ENCODE measurements at places on chromosomes 5 and 9.

- DNase-seq: peak; percentile 84
Observed at GRCh38 chr5:95858661-95859595, 36.4 kb upstream of the GLRX start.

DNA sequence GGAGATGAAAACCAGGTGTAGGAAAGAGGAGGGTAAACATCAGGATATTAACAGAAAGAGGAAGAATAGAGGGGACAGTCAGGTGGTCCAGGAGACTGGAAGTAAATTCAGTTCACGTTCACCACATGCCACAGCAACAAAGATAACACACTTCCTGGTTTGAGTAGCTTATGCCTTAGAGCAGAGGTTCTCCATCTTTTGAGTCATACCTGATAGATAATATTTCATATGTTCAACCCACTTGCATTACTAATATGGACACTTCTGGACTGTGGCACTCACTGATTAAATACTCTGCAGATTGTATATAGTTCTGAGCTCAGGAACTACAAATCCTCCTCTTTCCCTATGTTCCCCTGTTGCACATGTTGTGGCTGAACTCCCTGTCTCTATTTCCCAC is 179.9 kb upstream of the NR3C1 start:
- DNase-seq: no peak

GRCh38 chr9:99835581-99835980 is 13.9 kb downstream of the NR4A3 start:
- no peak for DNase-seq

GRCh38 chr9:16705111-16705604 is 165.3 kb downstream of the BNC2 start:
- DNase-seq: peak; percentile 60

DNA sequence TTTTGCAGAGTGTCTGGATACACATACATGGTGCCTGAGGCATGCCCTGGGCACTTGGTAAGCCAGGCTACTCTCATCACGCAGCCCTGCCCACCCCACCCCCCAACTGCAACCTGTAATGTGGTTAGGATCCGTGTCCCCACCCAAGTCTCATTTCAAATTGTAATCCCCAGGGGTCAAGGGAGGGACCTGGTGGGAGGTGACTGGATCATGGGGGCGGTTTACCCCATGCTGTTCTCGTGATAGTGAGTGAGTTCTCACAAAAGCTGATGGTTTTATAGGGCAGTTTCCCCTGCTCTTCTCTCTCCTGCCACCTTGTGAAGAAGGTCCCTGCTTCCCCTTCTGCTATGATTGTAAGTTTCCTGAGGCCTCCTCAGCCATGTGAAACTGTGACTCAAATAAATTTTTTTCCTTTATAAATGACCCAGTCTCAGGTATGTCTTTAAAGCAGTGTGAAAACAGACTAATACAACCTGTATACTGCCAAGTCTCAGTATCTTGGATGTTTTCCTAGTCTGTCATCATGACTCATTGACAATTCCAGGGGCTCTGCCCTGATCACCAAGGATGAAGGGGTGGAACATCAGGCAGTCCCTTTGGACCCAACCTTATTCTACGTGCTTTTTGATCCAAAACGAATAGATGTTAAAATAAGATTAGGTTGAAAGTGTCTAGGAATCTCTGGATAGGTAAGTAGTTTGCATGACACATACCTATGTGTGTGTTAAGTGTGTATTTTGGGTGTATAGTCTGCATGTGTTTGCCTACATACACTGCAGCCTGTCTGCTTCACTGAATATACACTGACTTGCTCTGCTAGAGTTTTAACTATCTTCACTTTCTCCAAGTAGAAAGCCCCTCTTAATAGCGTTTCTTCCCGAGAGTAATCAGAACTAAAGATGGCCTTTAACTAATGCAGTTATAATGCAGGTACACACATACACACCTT is 293.8 kb downstream of the SLIT3 start:
- DNase-seq: no peak

DNA sequence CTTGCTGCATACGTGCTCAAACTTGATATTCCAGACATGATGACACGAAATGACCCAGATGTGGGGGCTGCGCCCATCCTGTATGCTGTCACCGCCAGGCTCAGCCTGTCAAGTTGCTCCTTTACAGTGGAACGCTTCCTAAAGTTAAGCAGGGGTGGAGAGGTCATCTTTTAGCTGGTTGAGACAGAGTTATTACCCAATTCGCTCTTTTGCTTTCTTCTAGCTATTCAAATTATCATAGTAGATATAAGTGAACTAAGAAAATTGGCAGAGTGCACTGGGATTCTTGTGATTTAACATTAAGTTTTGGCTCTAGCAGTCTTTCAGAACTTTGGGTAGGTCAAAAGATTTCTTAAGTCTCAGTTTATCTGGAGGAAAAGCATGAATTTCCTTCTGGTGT is 69.8 kb upstream of the BASP1 start:
- no peak for DNase-seq

DNA sequence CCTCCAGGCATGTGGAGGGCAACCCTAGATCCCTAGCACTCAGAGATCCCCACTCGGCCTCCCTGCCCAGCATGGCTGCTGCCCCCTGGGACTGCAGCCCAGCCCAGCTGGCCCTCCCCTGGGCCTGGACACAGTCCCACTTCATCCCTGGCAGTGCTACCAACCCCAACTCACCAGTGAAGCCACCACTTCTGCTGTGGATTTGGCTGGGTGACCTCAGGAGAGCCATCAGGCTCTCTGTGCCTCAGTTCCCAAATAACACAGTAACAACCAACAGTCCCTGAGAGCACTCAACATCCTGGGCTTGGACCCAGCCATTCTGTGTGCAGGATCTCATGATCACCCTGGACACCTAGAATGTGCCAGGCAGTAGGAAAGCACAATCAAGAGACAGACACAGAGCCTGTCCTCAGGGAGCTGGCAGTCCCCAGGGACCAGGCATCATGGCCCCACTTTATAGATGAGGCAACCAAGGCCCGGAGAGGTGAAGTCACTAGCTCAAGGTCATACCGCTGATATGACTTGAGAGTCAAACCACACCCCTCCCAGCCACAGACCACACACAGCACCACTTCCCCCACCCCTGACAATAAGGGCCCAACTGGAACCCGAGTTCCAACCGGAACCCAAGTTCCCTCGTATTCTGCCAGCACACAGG is 4.7 kb upstream of the PSMB7 start:
- no peak for DNase-seq

DNA sequence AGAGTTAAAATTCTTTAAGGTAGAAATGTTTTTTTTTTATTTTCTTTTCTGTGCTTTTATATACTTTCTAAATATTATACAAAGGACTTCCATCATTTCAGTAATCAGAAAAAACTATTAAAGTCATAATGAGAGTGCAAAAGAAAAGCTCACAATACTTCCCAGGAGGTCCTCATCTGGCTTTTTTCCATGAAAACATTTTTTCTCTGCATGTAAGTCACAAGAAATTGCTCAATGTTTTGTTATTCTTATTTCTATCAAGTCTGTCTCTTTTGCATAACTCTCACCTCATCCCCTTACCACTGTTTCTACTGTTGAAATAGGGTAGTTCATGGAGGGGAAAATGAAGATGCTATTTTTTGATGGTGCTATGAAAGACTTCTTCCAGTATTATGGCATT is 375.0 kb downstream of the TMEM232 start:
- no peak for DNase-seq

DNA sequence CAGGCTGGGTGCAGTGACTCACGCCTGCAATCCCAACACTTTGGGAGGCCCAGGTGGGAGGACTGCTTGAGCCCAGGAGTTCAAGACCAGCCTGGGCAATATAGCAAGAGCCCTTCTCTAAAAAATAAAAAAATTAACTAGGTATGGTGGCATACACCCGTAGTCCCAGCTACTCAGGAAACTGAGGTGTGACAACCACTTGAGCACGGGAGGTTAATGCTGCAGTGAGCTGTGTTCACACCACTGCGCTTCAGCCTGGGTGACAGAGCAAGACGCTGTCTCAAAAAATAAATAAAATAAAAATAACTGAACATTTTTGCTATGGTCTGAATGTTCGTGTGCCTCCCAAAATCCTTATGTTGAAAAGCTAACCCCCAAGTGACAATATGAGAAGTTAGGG is 24.5 kb downstream of the AGTPBP1 start:
- no peak for DNase-seq

- no peak for DNase-seq
Observed at GRCh38 chr9:21331676-21332402, 3.4 kb downstream of the KLHL9 start.

- peak; percentile 46 for DNase-seq
Observed at GRCh38 chr5:141476132-141476911, 556 bp downstream of the PCDHGC3 start.

DNA sequence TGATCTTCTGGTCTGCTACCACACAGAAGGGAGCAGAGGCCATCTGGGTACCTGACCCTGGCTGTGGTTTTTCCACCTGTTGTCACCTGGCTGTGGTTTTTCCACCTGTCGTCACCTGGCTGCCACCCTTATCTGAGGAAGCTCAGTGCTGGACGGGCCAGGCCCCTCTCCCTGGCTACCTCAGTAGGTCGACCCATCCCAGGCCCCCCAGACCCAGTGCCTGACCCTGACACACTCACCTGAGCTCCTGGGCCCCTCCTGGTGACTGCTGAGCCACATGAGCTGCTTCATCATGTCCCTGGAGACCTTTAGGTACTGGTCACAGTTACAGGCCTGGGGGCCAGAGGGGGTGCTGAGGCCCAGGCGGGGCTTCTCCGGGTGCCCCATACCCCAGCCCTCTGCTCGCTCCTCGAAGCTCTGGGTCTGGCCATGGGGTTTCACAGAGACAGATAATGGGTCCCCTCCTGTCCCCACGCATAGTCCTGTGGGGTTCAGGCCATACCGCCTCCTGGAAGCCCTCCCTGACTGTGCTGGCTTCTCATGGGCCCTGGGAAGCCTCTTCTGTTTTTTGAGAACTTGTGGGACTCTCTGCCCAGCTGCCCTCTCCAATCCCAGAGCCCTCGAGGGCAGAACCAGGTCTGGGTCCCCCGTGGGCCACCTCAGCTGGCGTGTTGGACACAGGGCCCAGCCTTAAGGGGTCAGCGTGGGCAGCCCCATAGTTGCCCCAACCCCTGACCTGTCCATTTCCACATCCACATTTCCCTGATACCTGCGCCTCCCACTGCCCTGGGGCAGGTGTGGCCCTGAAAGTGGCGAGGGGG is 7.5 kb upstream of the NRARP start:
- DNase-seq: no peak

- no peak for DNase-seq
Observed at GRCh38 chr9:16996901-16997491, 126.5 kb upstream of the BNC2 start.

DNA sequence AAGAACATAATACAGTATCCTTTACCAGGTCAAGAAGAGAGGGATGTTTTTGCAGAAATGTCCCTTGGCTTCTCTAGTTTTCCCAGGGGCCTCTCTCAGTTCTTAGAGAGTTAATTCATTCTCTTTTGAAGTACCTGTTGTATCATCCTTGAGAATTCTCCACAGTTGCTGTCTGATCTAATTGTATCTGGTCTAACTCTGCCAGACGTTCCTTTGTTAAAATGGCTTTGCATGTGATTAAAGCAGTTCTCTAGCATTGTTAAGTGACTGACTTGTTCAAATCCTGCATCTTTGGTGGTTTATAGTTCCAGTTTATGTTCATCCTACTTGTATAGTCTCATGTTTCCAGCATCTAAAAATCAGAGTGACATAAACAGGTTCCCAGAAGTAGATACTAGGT is 65.0 kb downstream of the KIAA1958 start:
- no peak for DNase-seq

DNA sequence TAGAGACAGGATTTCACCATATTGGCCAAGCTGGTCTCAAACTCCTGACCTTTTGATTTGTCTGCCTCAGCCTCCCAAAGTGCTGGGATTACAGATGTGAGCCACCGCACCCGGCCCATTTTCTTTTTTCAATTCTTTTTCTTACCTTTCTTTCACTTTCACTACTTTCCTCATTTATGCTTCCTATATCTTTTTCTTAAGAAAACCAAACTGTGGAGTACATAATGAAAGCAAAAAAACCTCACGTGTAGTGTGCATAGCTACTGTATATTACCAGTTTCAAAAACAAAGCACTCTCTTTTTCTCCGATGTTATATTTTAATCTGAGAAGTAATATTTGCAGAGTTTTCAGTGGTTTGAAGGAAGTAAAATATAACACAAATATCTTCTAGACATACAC is 8.0 kb upstream of the CAST start:
- no peak for DNase-seq

- no peak for DNase-seq
Observed at GRCh38 chr5:132692632-132692967, 18.8 kb downstream of the IL4 start.

DNA sequence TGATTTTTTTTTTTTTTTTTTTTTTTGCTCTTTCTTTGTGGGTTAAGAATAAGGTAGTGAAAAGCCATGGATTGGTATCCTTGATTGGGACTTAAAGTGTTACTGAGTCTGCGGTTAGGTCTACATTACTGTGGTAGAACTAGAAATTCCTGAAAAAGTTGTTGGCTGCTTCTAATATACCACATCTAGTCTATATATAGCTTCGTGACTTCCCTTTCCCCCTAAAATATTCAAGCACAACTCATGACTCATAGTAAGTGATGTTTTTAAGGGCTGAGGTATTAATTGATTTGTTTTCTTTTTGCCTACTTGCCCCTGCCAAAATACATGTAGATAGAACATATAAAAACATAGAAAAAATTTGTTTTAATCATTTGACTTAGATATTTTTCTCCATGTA is 247.6 kb downstream of the TMEM232 start:
- no peak for DNase-seq

GRCh38 chr9:93248386-93249040 is 64.6 kb downstream of the WNK2 start:
- no peak for DNase-seq

- DNase-seq: no peak
Observed at GRCh38 chr9:75810063-75810462, 80.4 kb upstream of the PCSK5 start.

GRCh38 chr9:15127831-15128230 is 179.2 kb downstream of the TTC39B start:
- DNase-seq: no peak

- DNase-seq: no peak
Observed at GRCh38 chr5:10469253-10470050, 27.8 kb downstream of the ROPN1L start.

GRCh38 chr9:8733131-8733954 is 933.8 kb upstream of the DMAC1 start:
- no peak for DNase-seq

DNA sequence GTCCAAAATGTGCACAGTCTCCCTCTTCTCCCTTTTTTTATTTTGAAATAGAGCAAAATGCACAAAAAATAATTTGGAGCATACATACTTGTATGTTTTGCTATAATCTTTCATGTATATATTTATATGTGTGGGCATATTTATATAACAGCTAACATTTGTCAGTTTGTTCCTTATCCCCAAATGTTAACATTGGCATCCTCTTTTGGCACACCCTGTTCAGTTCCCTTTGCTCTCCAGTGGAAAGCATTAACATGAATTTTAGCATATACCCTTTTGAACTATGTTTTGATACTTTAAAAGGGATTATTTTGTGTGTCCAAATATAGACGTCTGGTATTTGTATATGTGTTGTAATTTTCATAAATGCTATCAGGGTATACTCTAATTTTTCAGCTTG is 306.2 kb downstream of the ARHGAP26 start:
- DNase-seq: no peak

DNA sequence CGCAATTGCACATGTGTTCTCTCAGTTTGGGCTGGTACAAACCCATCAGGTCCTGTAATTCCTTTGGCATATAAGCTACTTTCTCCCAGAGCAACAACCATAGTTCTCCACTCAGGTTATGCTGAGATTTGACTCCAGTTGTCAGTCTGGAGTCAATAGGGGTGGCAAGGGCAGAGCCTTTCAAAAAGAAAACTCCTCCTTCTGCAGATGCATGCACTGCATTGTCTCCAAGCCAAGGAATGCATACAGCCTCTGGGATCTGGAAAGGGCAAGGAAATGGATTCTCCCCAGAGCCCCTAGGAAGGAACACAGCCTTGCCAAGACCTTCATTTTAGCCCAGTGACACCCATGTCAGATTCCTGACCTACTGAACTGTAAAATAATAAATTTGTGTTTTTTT is 31.0 kb upstream of the GZMA start:
- DNase-seq: no peak
